ENCODE measurements at places on chromosomes 12 and 14.
A peak's percentile ranks its signal among the peaks of the same experiment; 100 is the strongest.

GRCh38 chr14:51743588-51744000 lies 91.9 kb downstream of the FRMD6 start:
- DNase-seq = no peak

DNA sequence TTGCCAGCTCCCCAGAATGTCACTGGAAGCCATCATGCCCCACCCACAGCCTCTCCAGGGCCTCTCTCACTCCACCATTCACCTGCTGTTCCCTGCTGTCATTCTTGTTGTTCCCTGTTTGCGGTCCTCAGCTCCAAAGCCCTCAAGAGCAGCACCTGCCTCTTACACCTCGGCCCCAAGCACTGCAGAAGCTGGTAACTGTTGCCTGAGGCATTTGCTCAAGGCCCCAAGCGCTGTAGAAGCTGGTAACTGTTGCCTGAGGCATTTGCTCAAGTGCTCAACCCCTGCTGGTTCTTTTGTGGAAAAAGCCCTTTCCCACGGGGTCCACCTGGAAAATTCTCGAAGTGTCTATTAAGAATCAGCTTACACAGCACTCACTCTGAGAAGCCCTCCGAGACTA lies 78.0 kb downstream of the ARL6IP4 start:
- DNase-seq = no peak

DNA sequence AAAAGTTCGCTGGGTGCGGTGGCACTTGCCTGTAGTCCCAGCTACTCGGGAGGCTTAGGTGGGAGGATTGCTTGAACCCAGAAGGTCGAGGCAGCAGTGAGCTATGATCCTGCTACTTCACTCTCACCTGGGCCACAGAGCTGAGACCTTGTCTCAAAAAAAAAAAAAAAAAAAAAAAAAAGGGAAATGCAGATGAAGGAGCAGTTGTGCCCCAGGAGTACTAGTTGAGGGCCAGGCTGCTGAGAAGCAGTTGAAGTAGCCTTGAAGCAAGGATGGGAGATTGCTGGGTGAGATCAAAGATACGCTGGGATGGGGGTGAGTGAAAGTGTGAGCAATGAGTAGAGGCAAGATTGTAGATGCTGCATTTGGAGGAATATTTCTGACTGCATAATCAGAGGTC lies 93.4 kb upstream of the DNM1L start:
- no peak for DNase-seq

GRCh38 chr12:31578632-31579031 lies 12.3 kb downstream of the DENND5B start:
- DNase-seq = no peak

- no peak for DNase-seq
Observed at GRCh38 chr12:65534238-65534841, 255.9 kb downstream of the MSRB3 start.

- DNase-seq = no peak
Observed at GRCh38 chr12:10667581-10667980, 6.3 kb downstream of the STYK1 start.

GRCh38 chr14:58138031-58138713 lies 13.8 kb downstream of the ARMH4 start:
- no peak for DNase-seq

- DNase-seq = no peak
Observed at GRCh38 chr12:15996254-15996653, 85.1 kb downstream of the DERA start.

- DNase-seq = no peak
Observed at GRCh38 chr12:101256266-101256665, 23.6 kb upstream of the UTP20 start.

- DNase-seq = peak; percentile 76
Observed at GRCh38 chr12:96061864-96062453, 26.6 kb upstream of the LTA4H start.

GRCh38 chr14:32587461-32587860 lies 258.4 kb downstream of the AKAP6 start:
- no peak for DNase-seq

- DNase-seq = peak; percentile 28
Observed at GRCh38 chr14:100824091-100824551, 1.8 kb upstream of the MEG3 start.

GRCh38 chr12:21938879-21939278 lies 2.3 kb downstream of the ABCC9 start:
- no peak for DNase-seq

- DNase-seq = no peak
Observed at GRCh38 chr12:59972905-59973304, 377.1 kb downstream of the SLC16A7 start.

DNA sequence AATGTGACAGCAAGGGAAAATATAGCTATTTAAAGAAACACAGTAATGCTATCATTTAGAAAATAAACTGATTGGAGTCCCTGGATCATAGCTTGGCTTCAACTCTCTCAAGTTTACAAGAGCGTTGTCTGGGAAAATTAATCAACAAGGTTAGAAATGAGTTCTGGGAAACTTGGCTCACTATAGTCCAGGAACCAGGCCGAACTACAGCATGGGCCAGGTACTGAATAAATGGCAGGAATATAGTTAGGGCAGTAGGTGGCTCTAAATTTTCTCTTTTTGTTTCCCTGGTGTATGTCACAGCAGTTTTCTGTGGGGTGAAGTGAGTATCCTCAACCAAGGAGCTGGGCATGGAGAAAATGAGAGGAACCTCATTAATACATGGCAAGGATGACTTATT lies 72.4 kb downstream of the PLBD1 start:
- no peak for DNase-seq

- DNase-seq = peak; percentile 32
Observed at GRCh38 chr12:9673404-9674225, 4.1 kb downstream of the CLEC2D start.

DNA sequence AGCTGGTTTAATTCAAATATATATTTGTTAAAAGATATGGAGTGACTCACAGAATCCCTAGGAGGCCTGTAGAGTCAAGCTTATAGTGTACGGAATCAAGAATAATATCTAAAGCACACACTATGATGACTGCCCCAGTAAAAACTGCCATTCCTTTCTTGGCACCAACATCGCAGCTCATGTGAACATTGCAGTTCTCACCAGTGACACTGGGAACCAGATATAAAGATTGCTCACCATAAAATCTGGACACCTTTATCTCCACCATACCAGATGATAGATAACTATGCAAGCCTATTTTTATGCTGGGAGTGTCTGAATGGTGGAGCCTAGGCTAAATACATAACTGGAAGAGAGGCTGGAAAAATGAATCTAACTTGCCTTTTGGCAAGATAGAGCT lies 463.9 kb upstream of the TBX3 start:
- no peak for DNase-seq

DNA sequence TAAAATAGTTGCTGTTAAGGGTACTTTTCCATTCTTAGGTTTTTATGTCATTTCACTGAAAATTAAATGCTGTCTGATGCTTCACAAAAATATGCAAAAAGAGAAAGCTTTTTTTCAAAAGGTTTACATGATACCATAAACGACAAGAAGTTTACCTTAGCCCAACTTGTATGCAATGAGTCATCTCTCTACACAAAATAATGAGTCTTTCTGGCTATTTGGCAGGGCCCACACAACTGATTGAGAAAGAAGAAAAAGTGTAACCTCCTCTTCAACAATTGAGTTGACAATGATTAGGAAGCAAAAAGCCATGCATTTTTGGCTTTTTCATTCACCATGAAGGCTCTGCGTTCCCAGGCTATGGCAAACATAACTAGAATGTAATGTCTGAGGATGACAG lies 165.4 kb upstream of the CPNE8 start:
- no peak for DNase-seq

- no peak for DNase-seq
Observed at GRCh38 chr14:106586098-106586704, 1059.8 kb downstream of the TMEM121 start.

- no peak for DNase-seq
Observed at GRCh38 chr12:54033980-54034784, 1.3 kb downstream of the HOXC5 start.

DNA sequence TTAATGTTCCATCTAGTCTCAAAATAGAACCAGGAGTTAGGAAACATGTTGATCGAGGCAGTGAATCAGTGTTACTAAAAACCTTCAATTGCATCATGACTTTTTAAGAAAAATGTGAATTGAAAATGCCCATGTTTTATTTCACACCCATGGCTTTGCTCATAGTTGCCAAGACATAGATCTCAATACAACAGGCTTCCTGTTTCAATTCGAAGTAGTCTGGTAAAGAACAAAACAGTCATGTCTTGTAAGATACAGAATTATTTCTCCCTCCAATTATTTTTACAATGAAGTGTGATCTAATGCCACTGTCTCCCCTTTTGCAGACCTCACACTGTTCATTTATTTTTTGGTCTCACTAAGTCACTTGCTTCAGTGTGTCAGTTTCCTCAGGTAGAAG lies 44.6 kb upstream of the FAR2 start:
- no peak for DNase-seq

GRCh38 chr14:19775587-19775986 lies 2.3 kb downstream of the OR4M1 start:
- no peak for DNase-seq

DNA sequence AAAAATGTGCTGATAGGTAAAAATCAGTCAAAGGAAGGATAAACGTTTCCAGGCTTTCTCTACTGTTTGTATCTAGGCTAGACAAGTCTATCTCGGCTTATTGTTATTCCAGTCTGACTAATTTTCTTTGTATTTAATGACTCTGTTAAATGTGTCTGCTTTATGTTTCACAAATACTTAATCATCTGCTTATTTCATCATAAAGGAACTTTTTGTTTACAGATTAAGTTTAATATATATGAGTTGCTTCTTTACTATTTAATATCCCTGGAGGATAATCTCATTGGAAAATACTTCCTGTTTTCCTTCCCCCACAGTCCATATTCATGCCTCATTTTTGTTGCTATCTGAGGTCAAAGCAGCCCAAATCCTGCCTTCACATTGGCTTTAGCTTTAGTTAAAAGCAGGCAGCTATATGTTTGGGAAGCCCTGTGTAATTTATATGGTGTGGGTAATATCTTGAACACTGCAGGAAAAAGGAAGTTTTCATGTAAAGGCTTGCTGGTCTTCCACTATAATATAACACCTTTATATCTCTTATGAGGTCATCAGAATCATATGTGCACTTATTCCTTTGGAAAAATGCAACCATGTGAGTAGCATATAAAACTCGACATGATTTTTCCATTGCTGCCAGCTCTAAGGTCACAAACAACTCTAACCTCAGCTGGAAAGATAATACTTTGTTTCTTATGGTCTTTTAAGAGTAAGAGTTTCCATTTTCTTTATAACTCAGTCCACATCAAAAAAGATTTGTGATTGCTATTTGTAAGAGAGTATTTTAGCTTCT lies 76.8 kb downstream of the ALX1 start:
- DNase-seq = no peak

- DNase-seq = no peak
Observed at GRCh38 chr14:104443391-104444158, 136.0 kb upstream of the C14orf180 start.

DNA sequence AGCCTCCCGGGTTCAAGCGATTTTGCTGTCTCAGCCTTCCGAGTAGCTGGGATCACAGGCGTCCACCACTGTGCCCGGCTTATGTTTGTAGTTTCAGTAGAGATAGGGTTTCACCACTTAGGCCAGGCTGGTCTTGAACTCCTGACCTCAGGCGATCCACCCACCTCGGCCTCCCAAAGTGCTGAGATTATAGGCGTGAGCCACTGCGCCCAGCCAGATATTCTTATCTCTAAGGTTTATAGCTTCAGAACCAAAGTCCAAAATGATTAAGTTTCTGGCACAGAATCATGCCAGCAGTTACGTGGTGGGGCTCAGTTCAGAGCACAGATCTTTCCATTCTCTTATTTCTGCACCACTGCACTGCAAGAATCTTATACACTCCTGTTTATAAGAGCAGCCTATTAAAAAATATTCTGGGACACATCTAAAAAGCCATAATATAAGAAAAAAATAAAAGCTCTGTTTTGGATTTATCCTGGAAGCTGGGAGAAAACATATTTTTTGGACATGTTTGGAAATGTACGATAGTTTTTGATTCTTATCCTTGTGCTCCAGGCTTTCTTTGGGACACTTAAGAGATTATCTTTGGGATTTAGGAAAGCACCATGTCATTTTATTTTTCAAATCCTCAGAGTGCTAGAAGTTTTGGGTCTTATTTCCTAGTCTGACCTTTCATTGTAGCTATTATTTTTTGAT lies 129.6 kb downstream of the LMNTD1 start:
- no peak for DNase-seq

GRCh38 chr14:88255798-88256197 lies 67.3 kb downstream of the KCNK10 start:
- DNase-seq = no peak

DNA sequence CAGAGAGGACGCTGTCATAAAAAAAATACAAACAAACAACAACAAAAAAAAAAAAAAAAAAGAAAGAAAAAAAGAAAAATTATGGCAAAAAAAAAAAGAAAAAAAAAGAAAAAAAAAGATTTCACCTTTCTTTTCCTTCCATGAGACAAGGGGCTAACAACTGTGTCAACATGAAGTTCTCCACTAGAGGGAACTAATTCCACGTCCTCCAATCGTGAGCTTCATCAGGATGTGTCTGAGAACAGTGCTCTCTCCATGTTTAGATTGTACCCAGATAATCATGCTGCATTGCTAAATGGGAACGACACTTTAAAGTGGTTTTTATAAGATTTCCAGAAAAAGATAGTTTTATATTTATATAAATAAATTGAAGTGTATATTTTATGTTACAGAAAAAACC lies 96.2 kb upstream of the PTPRB start:
- no peak for DNase-seq

DNA sequence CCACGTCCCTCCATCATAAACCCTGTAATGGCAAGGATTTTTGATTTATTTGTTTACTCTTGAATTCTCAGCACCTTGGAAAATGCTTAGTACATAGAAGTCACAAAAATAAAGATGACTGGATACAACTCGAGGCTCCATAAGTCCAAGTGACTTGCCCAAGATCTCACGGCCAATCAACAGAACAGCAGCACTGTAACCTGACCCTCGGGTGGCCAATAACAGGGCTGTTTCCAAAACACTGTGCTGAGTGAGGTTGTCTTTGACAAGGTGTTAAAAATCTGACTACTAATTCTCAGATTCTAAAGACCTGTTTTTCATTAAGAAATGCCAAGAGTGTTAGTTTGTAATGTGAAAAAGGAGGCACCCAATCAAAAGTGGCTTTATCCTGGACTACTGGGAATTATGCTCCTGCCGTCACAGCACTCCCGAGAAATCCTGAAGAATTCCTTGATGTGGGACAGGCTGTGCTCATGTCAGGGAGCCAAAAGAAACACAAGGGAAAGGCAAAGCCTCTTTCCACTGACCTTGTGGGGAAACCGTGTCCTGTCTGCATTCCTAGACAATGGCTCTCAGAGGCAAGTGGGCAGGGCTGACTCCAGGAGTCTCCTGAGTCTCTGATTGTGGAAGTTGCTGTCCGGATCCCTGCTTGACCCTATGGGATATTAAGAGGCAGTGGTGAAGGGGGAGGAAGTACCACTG lies 204.7 kb upstream of the PELI2 start:
- DNase-seq = no peak

- no peak for DNase-seq
Observed at GRCh38 chr14:46197856-46198255, 453.7 kb downstream of the RPL10L start.

GRCh38 chr12:93686572-93687356 lies 9.6 kb downstream of the CRADD start:
- DNase-seq = no peak
